ENCODE measurements at places on chromosomes 6 and 20.

DNA sequence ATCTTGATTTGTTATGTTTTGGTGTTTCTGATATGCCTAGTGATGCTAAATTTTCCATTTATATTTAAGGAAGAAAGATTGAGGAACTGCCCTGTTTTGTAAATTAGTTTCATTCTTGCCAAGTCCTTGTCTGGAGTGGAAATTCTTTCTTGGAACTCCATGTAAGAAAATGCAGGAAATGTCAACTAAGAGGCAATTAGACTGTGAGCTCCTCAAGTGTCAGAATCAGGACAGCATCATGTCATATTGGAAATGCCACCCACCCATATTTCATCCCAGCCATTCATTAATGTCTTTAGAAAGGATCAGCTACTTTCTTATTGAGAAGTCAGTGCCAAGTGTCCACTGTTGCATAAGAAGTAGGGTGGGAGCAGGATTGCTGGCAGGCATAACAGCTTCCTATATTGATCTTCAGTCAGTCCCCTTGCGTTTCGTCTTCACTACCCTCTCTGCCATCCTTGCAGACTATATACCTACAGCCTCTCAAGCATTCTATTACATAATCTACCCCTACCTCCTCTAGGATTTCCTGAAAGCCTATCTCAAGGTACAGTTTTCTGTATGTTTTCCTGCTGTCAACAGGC lies 42.4 kb downstream of the HAO1 start:
- no peak for DNase-seq

GRCh38 chr20:38995536-38996044 lies 33.4 kb downstream of the DHX35 start:
- DNase-seq: no peak

- DNase-seq: no peak
These were observed 3.0 kb downstream of the TCEA2 start for GRCh38 chr20:64065974-64066343.

GRCh38 chr6:4983322-4983721 lies 20.5 kb downstream of the RPP40 start:
- no peak for DNase-seq

All from activated CD4-positive, CD25-positive, alpha-beta regulatory T cell (primary cell).